Mesendoderm (in vitro differentiated cells): ENCODE measurements at places on chromosomes 2 and 18.

GRCh38 chr2:231482806-231483391 lies 18.6 kb upstream of the NCL start:
- no peak overlapping the region for H3K4me3 ChIP-seq
- H3K36me3 ChIP-seq, result no peaks in the 10 kb centered on the region

DNA sequence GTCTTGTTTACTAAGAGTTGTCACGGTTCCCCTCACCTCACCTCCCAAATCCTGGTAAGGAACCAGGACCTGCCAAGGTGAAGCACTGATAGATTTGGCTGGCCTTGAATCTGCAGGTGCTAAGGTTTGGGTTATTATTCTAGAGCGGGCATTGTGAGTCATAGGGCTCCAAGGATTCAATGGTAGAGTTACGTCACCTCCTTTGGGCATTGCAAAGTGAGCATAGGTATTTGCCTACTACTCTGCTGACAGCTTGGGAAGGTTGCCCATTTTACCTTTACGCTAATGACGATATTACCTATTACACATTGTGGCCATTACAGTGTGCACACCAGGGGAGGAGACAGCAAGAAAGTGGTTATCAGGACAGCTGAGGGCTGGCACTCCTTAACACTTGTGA lies 59.3 kb downstream of the SETBP1 start:
- H3K27ac ChIP-seq, result no peak overlapping the region
- H3K4me1 ChIP-seq, result peaks cover 17% of the 10 kb centered on the region
- H3K36me3 ChIP-seq, result no peaks in the 10 kb centered on the region
- no peak overlapping the region for H3K4me3 ChIP-seq

- no peak overlapping the region for H3K27ac ChIP-seq
- H3K27me3 ChIP-seq, result no peaks in the 10 kb centered on the region
These were observed 27.3 kb upstream of the TMX3 start for GRCh38 chr18:68742206-68742605.

GRCh38 chr18:5073026-5073944 lies 123.8 kb downstream of the AKAIN1 start:
- H3K4me1 ChIP-seq, result no peaks in the 10 kb centered on the region
- no peak overlapping the region for H3K4me3 ChIP-seq
- peak; percentile 77 for DNase-seq

GRCh38 chr2:43541165-43541564 lies 54.7 kb downstream of the THADA start:
- H3K4me1 ChIP-seq, result no peaks in the 10 kb centered on the region
- H3K4me3 ChIP-seq, result no peak overlapping the region
- peaks cover 1% of the 10 kb centered on the region for H3K36me3 ChIP-seq
- no peak for DNase-seq

GRCh38 chr2:120602251-120602650 lies 133.4 kb upstream of the GLI2 start:
- no peaks in the 10 kb centered on the region for H3K27me3 ChIP-seq
- H3K27ac ChIP-seq, result no peak overlapping the region
- H3K36me3 ChIP-seq, result no peaks in the 10 kb centered on the region

DNA sequence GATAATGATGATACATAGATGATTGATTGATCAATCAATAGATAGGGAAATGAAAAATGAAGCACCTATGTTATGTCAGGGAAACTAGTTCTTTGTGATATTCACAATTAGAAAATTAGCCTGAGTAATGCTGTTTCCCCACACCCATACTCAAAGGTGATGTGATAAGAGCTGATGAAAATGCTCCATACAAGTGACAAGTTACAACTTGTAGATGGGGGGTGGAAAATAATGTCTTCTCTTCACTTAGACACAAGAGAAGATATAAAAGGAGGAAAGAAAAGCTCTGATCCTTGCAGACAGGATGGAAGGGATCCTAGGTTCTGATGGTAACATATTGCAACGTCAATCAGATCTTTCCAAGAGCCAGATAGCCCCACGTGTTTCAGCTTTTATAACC lies 365.9 kb downstream of the AKAIN1 start:
- no peak for DNase-seq
- H3K27ac ChIP-seq, result no peak overlapping the region
- H3K4me3 ChIP-seq, result no peak overlapping the region
- no peaks in the 10 kb centered on the region for H3K27me3 ChIP-seq

DNA sequence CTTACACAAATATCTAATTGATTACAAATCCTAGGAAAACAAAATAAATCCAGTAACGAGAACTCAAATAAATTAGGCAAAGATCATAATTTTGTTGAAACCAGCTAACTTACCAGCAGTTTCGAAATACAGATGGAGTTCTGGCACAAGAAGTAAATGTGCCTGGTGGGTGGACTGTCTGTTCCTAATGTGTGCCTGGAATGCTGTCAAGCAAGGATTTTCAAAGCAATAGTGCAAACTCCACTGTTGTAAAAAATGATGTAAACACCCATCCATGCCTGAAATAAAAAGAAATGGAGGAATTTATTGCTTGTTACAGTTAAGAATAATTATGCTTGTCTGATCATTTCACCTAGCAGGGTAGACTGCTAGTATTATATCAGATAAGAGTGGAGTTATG lies 423.9 kb upstream of the MAP2 start:
- no peaks in the 10 kb centered on the region for H3K36me3 ChIP-seq
- no peaks in the 10 kb centered on the region for H3K4me1 ChIP-seq
- no peak overlapping the region for H3K27ac ChIP-seq
- no peaks in the 10 kb centered on the region for H3K27me3 ChIP-seq
- H3K4me3 ChIP-seq, result no peak overlapping the region

DNA sequence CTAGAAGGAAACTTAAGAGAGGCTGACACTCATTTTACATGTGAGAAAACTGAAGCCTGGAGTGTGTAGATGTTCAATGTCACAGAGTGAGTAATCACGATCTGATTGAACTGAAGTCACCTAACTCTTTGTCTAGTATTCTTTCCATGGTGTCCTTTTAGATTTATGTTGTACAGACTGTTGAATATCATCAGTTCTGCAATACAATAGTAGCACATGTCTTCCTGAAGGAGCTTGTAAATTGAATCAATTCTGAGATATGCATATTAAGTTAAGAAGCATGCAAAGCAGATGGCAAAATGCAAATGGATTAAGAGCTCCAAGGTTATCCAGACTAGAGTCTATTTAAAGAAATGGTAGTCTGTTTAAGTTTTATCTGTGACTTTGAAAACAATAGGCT lies 484.9 kb upstream of the CRIM1 start:
- no peak overlapping the region for H3K4me3 ChIP-seq
- no peaks in the 10 kb centered on the region for H3K4me1 ChIP-seq
- no peak overlapping the region for H3K27ac ChIP-seq
- no peak for DNase-seq
- no peaks in the 10 kb centered on the region for H3K27me3 ChIP-seq

- no peaks in the 10 kb centered on the region for H3K36me3 ChIP-seq
- H3K4me3 ChIP-seq, result no peak overlapping the region
- DNase-seq, result no peak
- no peak overlapping the region for H3K27ac ChIP-seq
These were observed 156.4 kb downstream of the INHBB start for GRCh38 chr2:120502357-120502756.

DNA sequence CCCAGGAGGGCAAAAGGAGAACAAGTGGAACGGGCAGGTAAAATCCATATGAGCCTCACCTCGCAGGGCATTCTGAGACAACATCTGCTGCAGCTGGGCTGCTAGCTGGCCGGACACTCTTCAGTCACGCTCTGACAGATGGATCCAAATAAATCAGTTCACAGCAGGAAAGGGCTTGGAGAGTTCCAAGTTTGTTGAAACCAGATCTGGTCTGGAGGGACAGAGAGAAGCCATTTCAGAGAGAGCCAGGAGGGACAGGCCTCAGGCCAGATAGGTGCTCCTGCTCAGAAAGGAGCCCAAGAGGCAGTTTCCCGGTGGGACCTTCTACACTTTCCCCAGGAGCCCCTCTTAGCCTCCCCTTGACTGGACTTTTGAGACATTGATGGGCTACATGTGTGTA lies 28.2 kb upstream of the TNP1 start:
- H3K4me1 ChIP-seq, result no peaks in the 10 kb centered on the region

GRCh38 chr18:35733408-35733807 lies 151.9 kb downstream of the GALNT1 start:
- no peaks in the 10 kb centered on the region for H3K27me3 ChIP-seq
- H3K4me3 ChIP-seq, result no peak overlapping the region
- H3K27ac ChIP-seq, result no peak overlapping the region
- DNase-seq, result no peak

GRCh38 chr18:61596296-61596695 lies 263.1 kb downstream of the CDH20 start:
- H3K4me3 ChIP-seq, result no peak overlapping the region
- no peaks in the 10 kb centered on the region for H3K27me3 ChIP-seq
- no peak for DNase-seq
- no peaks in the 10 kb centered on the region for H3K36me3 ChIP-seq

DNA sequence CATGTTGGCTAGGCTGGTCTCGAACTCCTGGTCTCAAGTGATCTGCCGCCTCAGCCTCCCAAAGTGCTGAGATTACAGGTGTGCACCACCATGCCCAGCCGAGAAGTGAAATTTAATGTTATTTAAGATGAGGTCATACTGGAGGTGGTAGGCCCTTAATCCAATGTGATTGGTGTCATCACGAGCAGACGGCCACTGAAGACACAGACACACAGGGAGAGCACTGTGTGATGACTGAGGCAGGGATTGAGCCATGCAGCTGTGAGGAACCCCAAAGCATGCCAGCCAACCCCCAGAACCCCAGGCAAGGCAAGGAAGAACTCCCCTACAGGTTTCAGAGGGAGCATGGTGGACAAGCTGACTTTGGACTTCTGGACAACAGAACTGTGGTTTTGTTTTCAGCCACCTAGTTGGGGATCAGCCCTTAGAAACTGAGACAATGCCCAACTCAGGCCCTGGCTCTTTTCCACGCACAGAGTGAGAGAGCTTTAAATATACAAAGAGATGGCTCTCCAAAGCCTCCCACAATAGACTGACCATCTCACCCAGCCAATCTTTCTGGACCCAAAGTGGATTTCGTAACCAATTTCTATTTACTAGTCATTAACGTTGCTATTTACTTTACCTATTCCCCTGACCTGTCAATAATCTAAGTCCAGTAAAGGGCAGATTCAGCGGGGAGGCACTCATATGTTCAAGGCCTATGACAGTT lies 34.2 kb downstream of the TBC1D8 start:
- H3K36me3 ChIP-seq, result no peaks in the 10 kb centered on the region
- no peak overlapping the region for H3K4me3 ChIP-seq
- H3K27ac ChIP-seq, result no peak overlapping the region
- DNase-seq, result no peak
- no peaks in the 10 kb centered on the region for H3K27me3 ChIP-seq

DNA sequence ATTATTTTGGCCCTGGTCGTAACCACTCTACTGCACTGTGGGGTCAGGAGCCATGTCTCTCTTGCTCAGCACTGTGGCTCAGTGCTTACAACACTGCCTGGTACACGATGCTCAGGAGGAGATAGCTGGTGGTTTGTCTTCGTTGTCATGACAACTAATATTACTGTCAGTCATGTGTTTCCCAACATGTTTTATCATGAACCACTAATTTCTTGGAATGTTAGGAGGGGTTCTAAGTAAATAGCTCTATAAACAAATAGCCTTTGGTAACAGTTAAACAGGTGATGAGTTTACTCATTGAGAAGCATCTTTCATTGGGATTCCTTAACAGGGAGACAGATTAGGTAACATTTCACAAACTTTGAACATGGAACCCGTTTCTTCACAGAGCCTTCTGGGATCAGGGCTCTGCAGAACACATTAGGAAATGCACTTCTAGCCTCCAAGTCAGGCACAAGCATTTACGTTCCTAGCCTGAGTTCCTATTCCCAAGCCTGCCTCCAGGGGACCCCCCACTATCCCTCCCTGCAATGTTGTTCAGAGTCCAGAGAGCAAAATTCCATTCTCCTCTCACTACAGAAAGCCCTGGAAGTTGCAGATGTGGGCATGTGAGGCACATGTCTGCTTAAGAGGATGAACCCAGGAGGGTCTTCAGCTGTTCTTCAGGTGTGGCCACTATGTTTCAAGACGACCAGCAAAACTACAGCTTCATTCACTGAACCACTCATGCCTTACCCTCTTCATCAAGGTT lies 6.4 kb upstream of the RBM44 start:
- no peaks in the 10 kb centered on the region for H3K27me3 ChIP-seq
- H3K4me3 ChIP-seq, result no peak overlapping the region
- peak; percentile 55 for DNase-seq
- H3K4me1 ChIP-seq, result no peaks in the 10 kb centered on the region
- no peak overlapping the region for H3K27ac ChIP-seq

GRCh38 chr18:79790996-79791972 lies 6.5 kb upstream of the KCNG2 start:
- H3K27me3 ChIP-seq, result peaks cover 15% of the 10 kb centered on the region
- H3K4me3 ChIP-seq, result no peak overlapping the region
- H3K27ac ChIP-seq, result no peak overlapping the region

DNA sequence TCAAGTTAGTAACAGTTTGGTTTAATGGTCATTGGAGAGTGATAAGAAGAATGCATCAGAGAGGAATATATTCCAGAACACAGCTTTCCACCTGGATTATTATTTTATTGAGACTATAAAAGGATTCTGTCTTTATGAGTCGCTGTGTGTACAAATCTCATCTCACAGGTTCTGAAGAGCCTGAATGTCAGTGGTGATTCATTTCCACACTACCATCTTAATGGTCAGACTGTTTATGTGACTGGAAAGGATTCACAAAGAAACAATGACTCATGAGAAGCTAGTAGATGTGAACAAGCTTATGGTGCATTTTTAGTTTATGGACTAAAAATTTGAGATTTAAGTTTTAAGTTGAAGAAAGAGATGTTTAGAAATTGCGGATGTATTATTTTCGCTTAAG lies 685.4 kb upstream of the NRXN1 start:
- H3K36me3 ChIP-seq, result no peaks in the 10 kb centered on the region
- DNase-seq, result no peak
- H3K4me3 ChIP-seq, result no peak overlapping the region
- H3K27ac ChIP-seq, result no peak overlapping the region

- DNase-seq, result no peak
- no peak overlapping the region for H3K4me3 ChIP-seq
- H3K27me3 ChIP-seq, result no peaks in the 10 kb centered on the region
These were observed 47.1 kb downstream of the NEDD4L start for GRCh38 chr18:58091099-58091611.

DNA sequence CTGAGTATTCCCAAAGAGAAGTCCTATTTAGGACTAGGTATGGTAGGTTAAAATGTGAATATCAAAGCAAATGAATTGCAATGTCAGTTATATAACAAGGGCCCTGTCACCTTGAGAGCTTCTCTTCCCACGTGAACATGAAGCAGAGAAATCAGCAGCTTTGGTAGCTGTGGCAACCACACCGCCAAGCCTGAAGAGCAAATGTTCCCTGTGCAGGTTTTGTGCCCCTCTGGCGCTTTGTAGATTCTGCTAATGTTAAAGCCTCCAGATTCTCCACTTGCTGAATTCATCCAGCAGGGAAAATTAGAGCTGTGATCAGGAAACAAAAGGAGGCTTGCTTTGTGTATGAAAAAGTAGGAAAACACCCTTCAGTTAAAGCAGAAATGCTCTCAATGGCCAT lies 322.6 kb downstream of the RBM43 start:
- no peak for DNase-seq
- H3K27ac ChIP-seq, result no peak overlapping the region
- H3K36me3 ChIP-seq, result no peaks in the 10 kb centered on the region
- no peaks in the 10 kb centered on the region for H3K4me1 ChIP-seq

GRCh38 chr2:240333985-240334384 lies 101.5 kb upstream of the GPC1 start:
- H3K36me3 ChIP-seq, result no peaks in the 10 kb centered on the region
- H3K4me3 ChIP-seq, result no peak overlapping the region
- no peaks in the 10 kb centered on the region for H3K4me1 ChIP-seq
- no peak for DNase-seq
- H3K27me3 ChIP-seq, result no peaks in the 10 kb centered on the region

- no peaks in the 10 kb centered on the region for H3K27me3 ChIP-seq
- no peak for DNase-seq
- no peak overlapping the region for H3K27ac ChIP-seq
- no peaks in the 10 kb centered on the region for H3K36me3 ChIP-seq
- no peak overlapping the region for H3K4me3 ChIP-seq
These were observed 145.5 kb downstream of the ZNF385B start for GRCh38 chr2:179715871-179716270.
